Progenitor cell of endocrine pancreas (in vitro differentiated cells): ENCODE measurements at places on chromosomes 11 and 22.

DNA sequence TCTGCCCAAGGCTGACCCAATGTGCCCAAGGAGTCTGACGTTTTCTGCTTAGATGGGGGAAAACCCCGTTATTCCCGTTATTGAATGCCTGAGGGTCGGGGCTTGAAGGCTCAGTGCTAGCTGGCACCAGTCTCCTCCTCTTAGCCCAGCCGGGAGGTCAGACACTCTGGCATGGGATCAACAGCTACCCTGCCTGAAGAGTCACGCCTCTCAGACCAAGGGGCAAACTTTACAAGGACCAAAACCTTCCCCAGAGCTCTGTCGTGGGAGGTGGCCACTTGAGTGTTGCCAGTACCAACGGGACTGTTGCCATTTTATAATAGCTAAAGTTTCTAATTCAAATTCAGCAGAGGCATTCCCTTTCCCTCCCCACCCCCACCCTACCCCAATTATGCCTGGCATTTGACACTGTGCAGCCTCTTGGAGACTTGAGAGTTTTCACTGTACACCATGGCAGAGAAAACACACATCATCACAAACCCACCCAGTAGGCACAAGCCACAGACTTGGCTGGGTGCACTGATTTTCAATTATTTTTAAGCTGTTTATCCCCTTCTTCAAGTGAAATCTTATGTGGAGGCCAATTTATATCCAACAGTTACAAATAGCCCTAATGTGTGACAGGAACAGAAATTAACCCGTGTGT is 137.5 kb upstream of the SYT13 start:
- DNase-seq = no peak

DNA sequence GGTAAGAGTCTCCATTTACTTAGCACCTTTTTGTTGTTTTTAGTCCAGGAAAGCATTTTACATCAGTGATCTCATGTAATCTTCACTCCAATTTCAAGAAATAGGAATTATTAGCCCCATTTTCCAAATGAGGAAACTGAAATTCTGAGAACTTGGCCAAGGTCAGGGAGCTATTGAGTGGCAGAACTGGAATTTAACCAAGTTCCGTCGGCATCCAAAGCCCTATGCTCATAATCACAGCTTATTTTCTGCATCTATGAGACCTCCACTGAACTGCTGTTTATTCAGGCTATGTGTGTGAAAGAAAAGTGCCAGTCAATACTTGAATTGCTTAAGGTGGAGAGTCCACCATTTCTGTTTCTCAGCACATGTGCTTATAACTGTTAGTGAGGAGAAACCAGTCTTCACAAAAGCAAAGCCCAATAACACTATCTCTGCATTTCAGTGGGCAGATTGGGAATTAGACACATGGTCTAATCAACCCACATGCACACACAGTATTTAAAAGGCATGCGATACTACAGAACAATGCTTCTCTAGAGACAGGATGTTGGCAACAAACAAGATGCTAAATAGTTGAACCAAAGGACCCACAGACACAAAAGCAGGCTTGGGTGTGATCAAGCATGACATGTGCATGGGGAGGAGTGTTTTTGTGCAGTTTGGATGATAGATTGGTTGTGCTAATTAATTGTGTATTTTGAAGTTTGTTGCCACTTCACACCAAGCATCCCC is 780.6 kb downstream of the OPCML start:
- DNase-seq = no peak

- DNase-seq = no peak
Observed at GRCh38 chr11:77212314-77213007, 84.4 kb downstream of the MYO7A start.

GRCh38 chr22:23509571-23510302 is 70.4 kb downstream of the IGLL1 start:
- no peak for DNase-seq

GRCh38 chr22:27358096-27358870 is 443.3 kb downstream of the MN1 start:
- DNase-seq = no peak

GRCh38 chr22:25419247-25420113 is 145.0 kb upstream of the GRK3 start:
- DNase-seq = no peak

DNA sequence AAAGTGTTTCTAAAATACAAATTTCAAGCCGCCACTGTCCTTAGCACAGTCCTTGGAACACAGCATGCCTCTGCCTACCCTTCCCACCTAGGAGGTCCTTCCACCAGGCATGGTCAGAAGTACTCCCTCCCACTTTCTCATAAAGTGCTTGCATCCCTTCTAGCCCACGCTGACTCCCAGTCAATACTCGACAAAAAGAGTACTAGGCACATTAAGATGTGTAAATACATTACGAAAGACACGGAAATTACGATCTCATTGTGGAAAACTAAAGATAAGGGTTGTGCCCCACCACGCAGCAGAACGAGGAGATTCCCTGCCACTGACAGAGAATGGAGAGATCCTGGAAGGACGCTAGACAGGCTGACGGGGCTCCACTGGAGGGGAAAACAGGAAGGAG is 13.5 kb downstream of the CHKA start:
- DNase-seq = no peak
